ENCODE measurements at places on chromosomes 4 and X.

DNA sequence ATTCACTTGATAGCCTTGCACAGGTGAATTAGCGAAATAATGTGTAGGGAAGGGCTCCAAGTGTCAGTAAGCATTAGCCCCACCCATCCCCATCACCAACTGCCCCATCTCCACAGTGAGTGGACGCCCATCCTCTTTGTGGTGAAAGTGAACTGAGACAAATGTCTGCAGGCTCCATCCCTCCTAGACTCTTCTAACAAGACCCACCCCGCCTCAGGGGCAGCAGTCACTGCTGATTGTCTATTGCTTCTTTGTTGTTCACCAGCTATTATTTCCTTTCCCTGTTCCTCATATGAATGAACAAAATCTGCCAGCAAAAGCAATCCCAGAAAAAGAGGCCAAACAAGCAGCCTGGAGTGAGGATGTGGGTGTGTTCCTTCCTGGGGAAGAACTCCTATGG lies 96.4 kb downstream of the LDB2 start:
- no peak for DNase-seq

DNA sequence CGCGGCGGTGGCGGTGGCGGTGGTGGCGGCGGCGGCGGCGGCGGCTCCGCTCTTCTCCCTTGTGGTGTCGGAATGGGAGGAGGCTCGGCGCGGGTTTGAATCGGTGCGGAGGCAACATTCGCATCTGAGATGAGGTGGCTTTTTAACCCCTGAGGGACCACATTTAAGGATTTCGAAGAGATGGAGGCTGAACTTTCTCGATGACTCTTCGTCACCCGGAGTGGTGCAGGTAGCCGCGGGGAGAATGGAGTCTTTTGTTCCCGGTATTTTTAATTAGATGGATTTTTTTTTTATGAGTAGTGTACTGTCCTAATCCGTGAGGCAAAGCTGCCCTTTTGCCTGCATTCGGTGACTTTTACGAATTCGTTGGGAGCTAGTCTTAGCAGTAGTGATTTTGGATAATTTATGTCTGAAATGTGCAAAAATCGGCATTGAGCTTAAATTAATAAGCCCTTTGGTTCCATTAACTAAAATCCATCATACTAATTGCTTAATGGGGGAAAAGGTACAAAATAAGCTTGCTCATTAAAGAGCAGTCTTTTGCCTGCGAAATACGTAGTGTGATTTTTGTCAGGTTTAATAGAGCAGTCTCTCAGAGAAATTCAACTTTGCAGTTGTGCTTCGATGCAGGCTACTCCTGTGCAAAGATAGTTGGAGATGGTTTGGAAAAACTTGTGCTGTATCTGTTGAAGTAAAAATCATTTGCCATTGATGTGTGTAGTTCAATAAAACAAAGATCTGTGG lies 206.2 kb downstream of the TENM3 start:
- DNase-seq, result no peak

- no peak for DNase-seq
These were observed 21.4 kb downstream of the MAGEB17 start for GRCh38 chrX:16188687-16189086.

DNA sequence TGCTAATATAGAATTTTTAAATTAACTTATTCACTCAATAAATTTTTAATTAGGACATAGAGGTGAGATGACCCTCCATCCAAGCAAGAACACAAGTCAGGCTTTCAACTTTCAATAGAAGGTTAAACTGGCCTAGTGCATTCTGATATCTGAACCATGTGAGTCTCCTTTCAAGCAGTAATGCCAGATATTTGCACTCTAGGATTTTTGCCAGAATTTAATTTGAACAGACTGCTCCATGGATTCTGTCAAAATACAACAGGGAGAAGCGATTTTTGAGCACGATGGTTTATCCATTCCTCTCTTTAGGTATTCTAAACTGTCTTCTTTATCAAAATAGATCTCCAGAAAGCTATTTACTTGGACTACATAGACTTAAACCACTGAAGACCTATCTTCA lies 72.0 kb upstream of the DCLK2 start:
- no peak for DNase-seq

- no peak for DNase-seq
These were observed 270.3 kb downstream of the BMPR1B start for GRCh38 chr4:95027905-95028618.

- no peak for DNase-seq
These were observed 13.4 kb downstream of the TRPC3 start for GRCh38 chr4:121938282-121939092.

DNA sequence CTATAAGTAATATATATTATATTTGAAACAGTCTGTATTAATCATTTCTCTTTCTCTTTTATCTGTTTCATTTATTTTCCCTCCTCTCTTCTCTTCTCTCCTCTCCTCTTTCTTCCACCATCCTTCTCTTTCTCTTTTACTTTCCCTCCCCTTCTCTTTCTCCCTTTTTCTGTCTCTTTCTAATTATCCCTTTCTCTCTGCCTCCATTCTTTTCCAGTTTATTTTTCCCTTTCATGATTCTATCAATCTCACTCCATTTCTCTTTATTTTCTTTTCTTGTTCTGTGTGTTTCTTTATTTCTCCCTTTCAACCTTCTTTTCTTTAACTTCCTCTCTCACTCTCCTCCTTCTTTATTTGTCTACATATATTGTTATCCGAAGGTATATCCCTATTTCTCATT lies 399.8 kb upstream of the POU3F4 start:
- no peak for DNase-seq

- DNase-seq, result no peak
These were observed 1685.9 kb upstream of the TENM3 start for GRCh38 chr4:180557348-180557747.

DNA sequence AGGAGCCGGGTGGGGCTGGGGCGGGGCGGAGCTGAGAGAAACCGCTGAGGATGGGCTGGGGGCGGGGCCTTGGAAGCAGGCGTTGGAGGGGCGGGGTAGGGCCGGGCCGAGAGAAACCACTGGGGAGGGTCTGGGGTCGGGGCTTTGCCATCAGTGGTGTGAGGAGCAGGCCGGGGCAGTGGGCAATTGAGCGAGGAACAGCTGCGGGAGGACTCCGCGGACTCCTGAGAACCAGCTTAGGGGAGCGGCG lies 1.3 kb upstream of the EOLA2 start:
- no peak for DNase-seq

- DNase-seq, result no peak
These were observed 23.4 kb upstream of the ZFP42 start for GRCh38 chr4:187972135-187972534.

GRCh38 chr4:95798727-95799126 lies 41.2 kb upstream of the PDHA2 start:
- no peak for DNase-seq

All from LoVo (cell line).